ENCODE measurements at places on chromosomes 6 and 20.

DNA sequence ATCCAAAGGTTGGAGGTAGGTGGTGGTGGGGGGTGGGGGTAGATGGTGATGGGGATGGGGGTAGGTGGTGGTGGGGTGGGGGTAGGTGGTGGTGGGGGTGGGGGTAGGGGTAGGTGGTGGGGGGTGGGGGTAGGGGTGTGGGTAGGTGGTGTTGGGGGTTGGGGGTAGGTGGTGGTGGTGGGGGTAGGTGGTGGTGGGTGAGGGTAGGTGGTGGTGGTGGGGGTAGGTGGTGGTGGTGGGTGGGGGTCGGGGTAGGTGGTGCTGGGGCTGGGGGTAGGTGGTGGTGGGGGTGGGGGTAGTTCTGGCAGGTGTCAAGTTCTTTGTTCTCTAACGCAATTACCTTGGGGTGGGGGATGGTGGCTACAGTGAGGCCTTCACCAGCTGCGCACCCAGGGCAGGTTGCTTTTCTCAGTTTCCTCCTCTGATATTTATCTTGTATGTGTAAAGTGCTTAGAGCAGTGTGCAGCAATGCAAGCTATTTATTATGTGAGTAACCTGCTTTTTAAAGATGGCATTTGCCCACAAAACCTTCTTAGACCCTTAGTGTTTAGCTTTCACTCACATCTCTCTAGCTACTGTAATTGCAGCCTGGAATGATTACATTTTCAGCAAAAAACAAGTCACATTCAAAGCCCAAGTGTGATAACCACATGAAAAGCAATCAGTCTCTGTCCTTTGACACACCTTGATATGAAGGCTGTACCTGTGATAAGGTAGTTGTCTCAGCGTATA lies 8.2 kb upstream of the CCDC167 start:
- peak; percentile 37 for DNase-seq

DNA sequence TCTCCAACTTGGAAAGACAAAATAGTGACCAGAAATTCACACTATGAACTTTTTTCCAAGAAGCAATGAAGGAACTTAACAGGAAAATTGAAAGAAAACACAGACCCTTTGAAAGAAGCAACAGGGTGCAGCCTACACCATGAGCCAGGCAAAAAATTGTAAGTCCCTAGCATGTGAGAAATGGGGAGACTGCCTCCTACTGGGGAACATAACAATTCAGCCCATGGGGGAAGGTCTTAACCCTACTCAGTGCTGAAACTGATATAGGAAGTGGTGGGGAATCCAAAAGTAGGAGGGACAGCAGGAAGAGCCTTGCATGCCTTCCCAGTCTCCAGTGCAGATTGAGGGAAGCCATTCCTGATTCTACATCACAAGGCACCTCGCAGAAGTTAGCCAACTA lies 235.1 kb upstream of the UFL1 start:
- DNase-seq = no peak

DNA sequence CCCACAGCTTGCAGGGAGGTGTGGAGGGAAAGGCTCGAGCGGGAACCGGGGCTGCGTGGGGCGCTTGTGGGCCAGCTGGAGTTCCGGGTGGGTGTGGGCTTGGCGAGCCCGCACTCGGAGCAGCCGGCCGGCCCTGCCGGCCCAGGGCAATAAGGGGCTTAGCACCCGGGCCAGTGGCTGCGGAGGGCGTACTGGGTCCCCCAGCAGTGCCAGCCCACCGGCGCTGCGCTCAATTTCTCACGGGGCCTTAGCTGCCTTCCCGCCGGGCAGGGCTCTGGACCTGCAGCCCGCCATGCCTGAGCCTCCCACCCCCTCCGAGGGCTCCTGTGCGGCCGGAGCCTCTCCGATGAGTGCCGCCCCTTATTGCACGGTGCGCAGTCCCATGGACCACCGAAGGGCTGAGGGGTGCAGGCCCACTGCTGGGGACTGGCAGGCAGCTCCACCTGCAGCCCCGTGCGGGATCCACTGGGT lies 1242.2 kb upstream of the EYS start:
- DNase-seq = no peak

GRCh38 chr20:57890202-57890800 lies 180.5 kb upstream of the PMEPA1 start:
- no peak for DNase-seq

- no peak for DNase-seq
Measured at GRCh38 chr20:58312836-58313235, 3.3 kb downstream of the RAB22A start.

- DNase-seq = no peak
Measured at GRCh38 chr6:90514496-90514895, 72.4 kb downstream of the MAP3K7 start.

GRCh38 chr6:144939921-144940320 lies 654.8 kb downstream of the UTRN start:
- DNase-seq = no peak

DNA sequence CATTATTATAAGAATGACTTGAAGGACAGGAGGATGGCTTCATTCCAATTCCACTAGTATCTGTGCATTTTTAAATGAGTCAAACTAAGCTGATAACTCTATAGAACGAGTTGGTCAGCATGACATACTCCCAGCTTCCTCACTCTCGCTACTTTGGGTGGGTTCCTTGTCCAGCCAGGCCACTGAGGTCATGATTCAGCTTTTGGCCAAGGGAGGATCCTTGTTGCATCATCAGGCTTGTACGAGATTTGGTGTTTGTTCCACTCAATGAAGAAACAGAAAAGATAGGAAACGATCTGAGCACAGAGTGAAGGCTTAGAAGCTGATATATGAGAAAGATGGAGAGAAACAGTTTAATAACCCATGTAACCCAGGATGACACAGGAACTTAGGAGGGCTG lies 19.8 kb downstream of the NEDD9 start:
- no peak for DNase-seq

DNA sequence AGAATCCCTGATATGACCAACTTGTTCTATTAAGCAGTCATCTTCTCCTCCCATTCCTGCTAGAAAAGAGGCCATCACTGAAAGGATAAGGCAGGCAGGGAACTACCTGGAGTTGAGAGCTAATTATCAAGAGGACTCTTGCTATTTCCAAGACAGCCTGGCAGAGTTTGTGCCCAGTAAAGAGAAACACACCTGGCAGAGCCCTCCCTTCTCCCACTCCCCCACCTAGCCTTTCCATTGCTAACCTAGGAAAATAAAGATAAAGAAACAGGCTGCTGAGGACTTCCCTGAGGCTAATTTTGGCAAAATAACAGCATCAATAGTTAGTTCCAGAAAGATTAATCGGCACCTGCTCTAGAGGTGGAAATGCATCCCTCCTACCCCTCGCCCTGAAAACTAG lies 20.4 kb upstream of the RAB22A start:
- no peak for DNase-seq

- DNase-seq = peak; percentile 35
Measured at GRCh38 chr6:16700202-16700915, 60.9 kb downstream of the ATXN1 start.

GRCh38 chr20:46074006-46074405 lies 15.8 kb downstream of the NCOA5 start:
- DNase-seq = no peak

- DNase-seq = no peak
Measured at GRCh38 chr6:139540276-139540675, 165.8 kb upstream of the CITED2 start.

DNA sequence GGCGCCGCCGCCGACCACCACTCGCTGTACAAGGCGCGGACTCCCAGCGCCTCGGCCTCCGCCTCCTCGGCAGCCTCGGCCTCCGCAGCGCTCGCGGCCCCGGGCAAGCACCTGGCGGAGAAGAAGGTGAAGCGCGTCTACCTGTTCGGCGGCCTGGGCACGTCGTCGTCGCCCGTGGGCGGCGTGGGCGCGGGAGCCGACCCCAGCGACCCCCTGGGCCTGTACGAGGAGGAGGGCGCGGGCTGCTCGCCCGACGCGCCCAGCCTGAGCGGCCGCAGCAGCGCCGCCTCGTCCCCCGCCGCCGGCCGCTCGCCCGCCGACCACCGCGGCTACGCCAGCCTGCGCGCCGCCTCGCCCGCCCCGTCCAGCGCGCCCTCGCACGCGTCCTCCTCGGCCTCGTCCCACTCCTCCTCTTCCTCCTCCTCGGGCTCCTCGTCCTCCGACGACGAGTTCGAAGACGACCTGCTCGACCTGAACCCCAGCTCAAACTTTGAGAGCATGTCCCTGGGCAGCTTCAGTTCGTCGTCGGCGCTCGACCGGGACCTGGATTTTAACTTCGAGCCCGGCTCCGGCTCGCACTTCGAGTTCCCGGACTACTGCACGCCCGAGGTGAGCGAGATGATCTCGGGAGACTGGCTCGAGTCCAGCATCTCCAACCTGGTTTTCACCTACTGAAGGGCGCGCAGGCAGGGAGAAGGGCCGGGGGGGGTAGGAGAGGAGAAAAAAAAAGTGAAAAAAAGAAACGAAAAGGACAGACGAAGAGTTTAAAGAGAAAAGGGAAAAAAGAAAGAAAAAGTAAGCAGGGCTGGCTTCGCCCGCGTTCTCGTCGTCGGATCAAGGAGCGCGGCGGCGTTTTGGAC lies 2.0 kb downstream of the SOX4 start:
- peak; percentile 77 for DNase-seq

DNA sequence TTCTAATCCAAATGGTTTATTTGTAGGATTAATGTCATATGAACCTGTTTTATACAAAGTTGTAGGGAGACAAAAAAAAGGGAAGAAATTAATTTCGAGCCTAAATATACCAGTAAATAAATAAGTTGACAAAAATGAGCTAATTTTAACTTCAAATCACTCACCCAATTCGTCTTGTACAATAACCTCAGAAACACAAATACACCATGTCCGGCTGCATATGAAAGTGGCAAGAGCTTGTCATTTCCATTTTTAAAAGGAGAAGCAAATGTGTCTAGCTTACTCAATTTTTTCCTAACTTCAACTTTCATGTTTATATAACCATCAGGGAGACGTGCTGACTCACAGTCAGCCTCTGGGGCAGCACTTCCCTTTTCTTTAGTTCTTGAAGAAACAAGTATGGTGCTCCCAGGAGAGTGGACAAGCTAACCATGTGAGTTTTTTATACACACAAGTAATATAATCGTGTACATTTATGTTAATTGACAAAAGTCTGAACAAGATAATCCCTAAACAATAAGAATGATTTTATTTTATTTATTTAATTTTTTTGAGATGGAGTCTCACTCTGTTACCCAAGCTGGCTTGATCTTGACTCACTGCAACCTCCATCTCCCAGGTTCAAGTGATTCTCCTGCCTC lies 55.5 kb upstream of the SGK1 start:
- DNase-seq = no peak

DNA sequence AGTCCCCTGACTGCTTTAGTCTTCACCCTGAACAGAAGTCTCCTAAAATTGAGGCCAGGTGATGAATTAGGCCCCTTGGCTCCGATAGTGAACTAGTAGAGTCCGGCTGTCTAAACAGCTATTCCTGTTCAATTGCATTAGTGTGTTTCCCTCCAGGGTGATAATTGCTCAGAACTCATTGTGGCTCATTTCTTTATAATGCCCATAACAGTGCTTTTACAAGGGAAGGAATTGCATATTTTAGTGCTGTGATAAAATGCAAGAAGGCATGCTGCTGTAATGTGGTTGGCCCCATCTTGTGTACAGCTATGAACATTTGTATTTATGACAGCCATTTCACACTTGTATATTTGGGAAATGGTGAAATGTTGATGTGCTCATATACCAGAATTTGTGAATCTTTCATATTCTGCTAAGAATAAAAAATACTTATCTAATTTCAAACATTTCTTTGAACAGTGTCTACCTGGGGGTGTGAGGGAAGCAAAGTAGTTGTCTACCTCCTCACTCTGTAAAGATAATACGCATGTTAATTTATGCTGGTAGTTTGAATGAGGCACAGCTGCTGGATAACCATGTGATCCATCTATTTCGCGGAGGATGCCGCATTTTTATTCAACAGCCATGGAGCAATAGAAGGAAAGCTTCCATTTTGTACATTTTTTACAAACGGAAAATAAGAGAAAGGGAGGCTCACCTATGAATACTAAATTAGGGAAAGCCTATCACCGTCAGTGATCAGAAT lies 451.4 kb downstream of the NKAIN2 start:
- DNase-seq = peak; percentile 86

- no peak for DNase-seq
Measured at GRCh38 chr6:107576852-107577251, 86.9 kb downstream of the SOBP start.

DNA sequence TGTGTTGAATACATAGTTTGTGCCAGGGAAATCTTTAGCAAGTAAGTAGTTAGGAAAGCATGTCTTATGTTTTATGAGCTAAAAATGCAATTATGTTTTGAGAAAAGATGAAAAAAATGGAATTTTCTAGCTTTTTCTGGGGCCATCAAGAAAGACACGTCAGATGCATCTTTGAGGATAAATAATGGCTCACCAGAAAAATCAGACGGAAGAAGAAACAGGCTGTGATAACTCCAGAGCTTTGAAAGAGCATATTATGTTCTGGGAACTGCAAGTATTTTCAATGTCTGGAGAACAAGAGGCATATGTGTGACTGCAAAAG lies 173.7 kb downstream of the CLVS2 start:
- DNase-seq = no peak

GRCh38 chr6:43221046-43221972 lies 8.0 kb downstream of the DNPH1 start:
- no peak for DNase-seq

- peak; percentile 81 for DNase-seq
Measured at GRCh38 chr6:133973109-133973971, 20.3 kb downstream of the TBPL1 start.

DNA sequence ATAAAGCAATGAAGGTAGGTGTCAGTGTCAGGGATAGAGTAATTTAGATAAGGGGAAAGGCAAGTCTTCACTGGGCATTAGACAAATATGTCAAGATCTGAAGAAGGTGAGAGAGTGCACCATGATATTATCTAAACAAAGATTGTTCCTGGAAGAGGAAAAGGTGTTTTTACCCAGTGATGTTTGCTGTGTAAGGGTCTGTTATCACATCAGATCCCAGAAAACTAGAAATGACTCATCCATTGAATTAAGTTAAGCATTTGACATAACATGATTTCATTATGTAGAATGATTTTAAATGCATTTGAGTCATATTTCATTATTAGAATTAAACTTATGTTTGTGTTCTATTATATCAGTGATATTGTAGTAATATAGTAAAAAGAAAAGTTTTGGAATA lies 1279.5 kb upstream of the CITED2 start:
- no peak for DNase-seq

GRCh38 chr6:20605061-20605460 lies 70.8 kb downstream of the CDKAL1 start:
- DNase-seq = no peak

GRCh38 chr6:51640021-51640420 lies 447.4 kb downstream of the PKHD1 start:
- no peak for DNase-seq

GRCh38 chr20:8219403-8219802 lies 87.3 kb downstream of the PLCB1 start:
- no peak for DNase-seq

GRCh38 chr6:140032189-140032588 lies 657.7 kb upstream of the CITED2 start:
- DNase-seq = no peak

GRCh38 chr6:79081663-79082062 lies 3.6 kb upstream of the PHIP start:
- DNase-seq = peak; percentile 55

GRCh38 chr6:5141046-5141445 lies 55.9 kb downstream of the PPP1R3G start:
- no peak for DNase-seq

GRCh38 chr6:167673946-167674345 lies 152.8 kb upstream of the AFDN start:
- no peak for DNase-seq

All from NCI-H69 (cell line).